Stimulated activated CD4-positive, alpha-beta T cell treated with anti-CD3 and anti-CD28 coated beads, TNF-alpha, amount 100 ng/mL, for 48 hours (primary cell): ENCODE measurements at places on chromosomes 11 and 22.

- no peak for DNase-seq
Observed at GRCh38 chr22:46792841-46793261, 30.4 kb downstream of the TBC1D22A start.

- no peak for DNase-seq
Observed at GRCh38 chr22:20131859-20132685, 468 bp downstream of the ZDHHC8 start.

GRCh38 chr11:1354125-1354938, 35.4 kb upstream of the BRSK2 start:
- DNase-seq: no peak

- no peak for DNase-seq
Observed at GRCh38 chr11:104798789-104799188, 99.5 kb downstream of the CASP12 start.

GRCh38 chr11:790721-791564, 1.1 kb upstream of the CEND1 start:
- DNase-seq: no peak

DNA sequence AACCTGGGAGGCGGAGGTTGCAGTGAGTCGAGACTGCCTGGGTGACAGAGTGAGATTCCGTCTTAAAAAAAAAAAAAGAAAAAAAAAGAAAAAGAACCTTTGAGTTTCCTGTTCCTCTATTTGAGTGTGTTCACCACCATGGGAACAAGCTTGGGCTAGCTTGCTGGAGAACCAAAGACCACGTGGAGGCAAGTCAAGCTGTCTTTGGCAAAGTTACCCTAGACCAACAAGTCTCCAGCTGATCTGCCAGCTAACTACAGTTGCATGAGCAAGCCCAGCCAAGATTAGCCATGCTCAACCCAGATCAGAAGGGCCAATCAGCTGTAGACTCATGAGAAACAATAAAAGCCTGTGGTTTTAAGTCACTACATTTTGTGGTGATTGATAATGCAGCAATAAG, 29.7 kb downstream of the SLN start:
- DNase-seq: no peak

DNA sequence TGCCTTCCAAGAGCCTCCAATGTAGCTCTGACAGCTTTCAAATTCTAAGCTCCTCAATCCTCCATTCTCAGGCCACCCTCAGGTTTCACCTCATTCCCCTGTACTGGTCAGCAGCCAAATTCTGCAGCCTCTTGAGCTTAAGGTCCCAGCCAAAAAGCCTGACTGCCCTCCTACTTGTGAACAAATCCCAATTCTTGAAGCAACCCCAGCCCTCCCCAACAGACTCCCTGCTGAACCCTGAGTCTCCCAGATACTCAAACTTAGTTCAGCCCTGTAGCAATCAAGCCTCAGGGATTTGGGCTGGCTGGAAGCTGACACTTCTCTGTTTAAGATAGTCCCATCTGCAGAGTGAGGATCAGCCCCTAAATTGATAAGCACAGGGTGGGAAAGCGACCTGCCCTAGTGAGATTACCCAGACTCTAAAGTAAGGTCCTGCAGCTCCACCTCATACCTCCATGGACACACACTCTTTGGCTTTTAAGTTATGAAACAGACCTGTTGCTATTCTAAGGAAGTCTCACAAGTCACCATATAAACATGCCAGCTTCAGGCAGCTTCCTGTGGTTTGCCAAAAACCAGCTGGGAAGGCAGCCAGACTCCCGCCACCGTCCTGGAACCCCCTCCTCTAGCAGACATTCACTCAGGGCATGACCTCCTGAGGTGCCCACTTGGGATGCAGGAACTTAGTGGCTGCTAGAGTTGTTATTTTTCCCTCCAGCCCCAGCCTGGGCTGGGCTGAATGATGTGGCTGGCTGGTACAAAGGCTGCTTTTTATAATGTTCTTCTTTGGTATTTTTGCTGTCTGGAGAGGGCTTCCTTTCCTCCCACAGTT, 82.5 kb upstream of the PICALM start:
- no peak for DNase-seq

- no peak for DNase-seq
Observed at GRCh38 chr11:35615921-35616900, 2.0 kb upstream of the FJX1 start.
